ENCODE measurements at places on chromosomes 3 and 15. TPM values are rescaled to one million over a fixed set of nuclear protein-coding genes. Genes with fewer than 3 reads are reported as not detected.

Gene SMCO1
- not detected for polyA plus RNA-seq

Gene GPR156
- 3.4 TPM for polyA plus RNA-seq

Gene GLCE
- polyA plus RNA-seq = 51.8 TPM

Gene STAC
- polyA plus RNA-seq = 12.5 TPM

Gene TM4SF18
- polyA plus RNA-seq = 29.8 TPM

Gene SI
- not detected for polyA plus RNA-seq

Gene KATNBL1
- 90.2 TPM for polyA plus RNA-seq

Gene HTR3E
- polyA plus RNA-seq = not detected

Gene GOLGA6L9
- polyA plus RNA-seq = 30.7 TPM

Gene NUP210
- polyA plus RNA-seq = 28.9 TPM

Gene RAD54L2
- 20.8 TPM for polyA plus RNA-seq

Gene SKOR1
- 0.70 TPM for polyA plus RNA-seq

Gene WDR93
- 3.7 TPM for polyA plus RNA-seq

Gene NR2C2
- 66.5 TPM for polyA plus RNA-seq

Gene ROPN1B
- 1.6 TPM for polyA plus RNA-seq

Gene ZIC4
- not detected for polyA plus RNA-seq

Gene GOLGA6L2
- not detected for polyA plus RNA-seq

Gene CLDN1
- polyA plus RNA-seq = 58.2 TPM

Gene PLA2G4D
- polyA plus RNA-seq = 0.07 TPM

Gene GRAMD2A
- 10.6 TPM for polyA plus RNA-seq

Gene NEK10
- polyA plus RNA-seq = 2.3 TPM

Gene CELF6
- 5.1 TPM for polyA plus RNA-seq

Gene SEMA3B
- 78.6 TPM for polyA plus RNA-seq

Gene LHFPL4
- 0.05 TPM for polyA plus RNA-seq

Gene ATP10A
- polyA plus RNA-seq = 4.1 TPM

Gene SAMD7
- not detected for polyA plus RNA-seq

Gene CYP8B1
- polyA plus RNA-seq = 1.3 TPM

Gene RTP3
- not detected for polyA plus RNA-seq

Gene MST1R
- 2.8 TPM for polyA plus RNA-seq

Gene FANCD2OS
- polyA plus RNA-seq = 0.81 TPM

Gene SMARCC1
- polyA plus RNA-seq = 139 TPM

Gene EIF5A2
- polyA plus RNA-seq = 7.6 TPM

Gene CAV3
- polyA plus RNA-seq = 0.48 TPM

Gene TRPM1
- polyA plus RNA-seq = 0.07 TPM

Gene KBTBD13
- 0.07 TPM for polyA plus RNA-seq

Gene TRPC1
- polyA plus RNA-seq = 14.4 TPM

Gene GMNC
- 8.1 TPM for polyA plus RNA-seq
